ENCODE measurements at places on chromosomes 11 and 22.

DNA sequence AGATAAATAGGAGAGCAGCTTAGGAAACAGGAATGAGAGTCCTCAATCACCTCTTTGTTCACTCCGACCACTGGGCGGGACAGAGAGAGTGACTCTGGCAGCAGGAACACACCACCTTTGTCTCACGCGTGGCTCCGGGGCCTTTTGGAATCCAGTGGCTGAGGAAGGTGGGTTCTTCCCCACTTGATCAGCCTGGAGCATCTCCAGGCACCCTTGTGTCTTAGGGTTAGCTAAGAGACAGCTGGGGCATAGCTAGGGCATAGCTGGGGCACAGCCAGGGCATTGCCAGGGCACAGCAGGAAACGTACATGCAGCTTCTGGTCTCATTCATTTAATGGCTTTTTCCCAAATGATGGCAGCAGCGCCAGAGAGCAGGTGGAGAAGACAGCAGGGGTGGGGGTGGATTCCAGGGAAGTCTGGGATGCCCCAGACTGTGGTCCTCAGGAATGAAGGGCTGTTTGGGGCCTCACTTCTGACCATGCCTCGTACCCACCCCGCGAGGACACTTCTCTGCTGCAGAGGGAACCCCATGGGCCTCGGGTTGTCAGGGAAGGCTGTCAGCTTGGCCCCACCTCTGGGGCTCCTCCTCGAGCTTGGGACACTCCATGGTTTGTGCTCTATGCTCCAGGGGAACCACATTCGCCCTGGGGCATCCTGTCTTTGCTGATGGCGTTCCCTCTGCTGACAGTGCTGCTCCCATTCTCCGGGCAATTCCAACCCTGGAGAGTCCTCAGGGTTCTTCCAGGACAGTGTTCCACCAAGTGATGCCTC is 30.4 kb upstream of the SHANK2 start:
- DNase-seq = no peak

GRCh38 chr22:22109693-22110466 is 127.3 kb upstream of the TOP3B start:
- DNase-seq = no peak

DNA sequence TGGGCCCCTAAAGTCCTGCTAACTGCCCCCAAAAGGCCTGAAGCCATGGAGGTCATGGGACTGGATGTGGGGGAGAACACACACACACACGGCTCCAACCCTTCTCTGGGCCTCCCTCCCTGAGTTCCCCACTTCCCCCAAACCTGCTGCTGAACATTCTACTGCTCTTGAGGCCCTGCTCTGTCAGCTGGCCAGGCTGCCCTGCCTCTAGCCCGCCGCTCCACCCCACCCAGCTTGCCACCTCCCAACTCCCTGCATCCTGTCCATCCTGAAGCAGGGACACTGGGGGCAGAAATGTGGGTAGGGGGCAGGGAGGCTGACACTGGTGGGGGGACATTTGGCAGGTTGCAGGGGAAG is 1.0 kb downstream of the KCNJ4 start:
- DNase-seq = no peak

GRCh38 chr11:68843703-68844312 is 2.1 kb upstream of the CPT1A start:
- DNase-seq = peak; percentile 63

DNA sequence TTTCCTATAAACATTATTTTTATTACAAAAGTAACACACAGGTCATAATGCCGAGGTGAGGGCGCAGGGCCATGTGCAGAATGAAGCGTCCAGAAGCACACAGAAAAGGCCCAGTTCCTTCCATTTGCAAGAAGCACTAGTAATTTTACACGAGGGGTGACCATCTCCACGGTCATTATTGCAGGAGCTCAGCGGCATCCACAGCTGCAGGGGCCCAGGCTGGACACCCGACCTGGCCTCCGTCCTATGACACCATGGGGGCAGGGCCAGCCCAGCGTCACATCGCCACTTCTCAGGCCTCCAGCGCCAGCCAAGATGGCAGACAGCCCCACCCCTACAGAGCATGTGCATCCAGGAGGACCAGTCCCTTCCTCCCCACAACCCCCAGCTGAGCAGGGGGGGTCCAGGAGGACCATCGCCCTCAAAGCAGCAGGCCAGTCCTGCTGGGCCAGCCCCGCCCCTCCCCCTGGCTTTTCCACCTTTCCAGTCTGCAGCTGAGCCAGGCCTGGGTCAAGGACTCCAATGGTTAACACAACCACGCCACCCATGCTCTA is 3.5 kb downstream of the IGF2 start:
- DNase-seq = no peak

DNA sequence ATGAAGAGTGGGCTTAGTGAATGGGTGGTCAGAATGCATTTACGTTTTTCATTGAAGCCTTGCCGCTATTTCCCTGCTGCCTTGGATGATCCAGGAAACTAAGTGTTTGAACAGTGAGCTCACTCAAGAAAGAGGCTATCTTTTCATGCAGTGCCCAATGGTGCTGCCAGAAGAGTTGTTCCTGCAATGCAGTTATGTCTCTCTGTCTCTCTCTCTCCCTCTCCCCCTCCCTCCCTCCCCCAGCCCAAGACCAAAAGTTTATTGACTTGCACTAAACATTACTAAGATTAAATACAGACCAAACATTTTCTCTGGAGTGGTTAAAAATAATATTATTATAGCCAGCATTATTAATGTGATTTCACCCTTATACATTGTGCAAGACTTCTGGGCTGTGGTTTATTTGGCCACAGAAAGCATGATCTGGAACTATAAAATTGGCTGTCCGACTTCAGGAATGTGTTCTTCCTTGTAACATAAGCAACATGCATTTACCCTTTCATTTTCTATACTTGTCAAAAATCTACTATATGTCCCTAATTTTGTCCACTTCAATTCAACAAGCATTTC is 6.6 kb upstream of the FUT4 start:
- no peak for DNase-seq

GRCh38 chr11:108048269-108048668 is 39.6 kb downstream of the CUL5 start:
- no peak for DNase-seq

DNA sequence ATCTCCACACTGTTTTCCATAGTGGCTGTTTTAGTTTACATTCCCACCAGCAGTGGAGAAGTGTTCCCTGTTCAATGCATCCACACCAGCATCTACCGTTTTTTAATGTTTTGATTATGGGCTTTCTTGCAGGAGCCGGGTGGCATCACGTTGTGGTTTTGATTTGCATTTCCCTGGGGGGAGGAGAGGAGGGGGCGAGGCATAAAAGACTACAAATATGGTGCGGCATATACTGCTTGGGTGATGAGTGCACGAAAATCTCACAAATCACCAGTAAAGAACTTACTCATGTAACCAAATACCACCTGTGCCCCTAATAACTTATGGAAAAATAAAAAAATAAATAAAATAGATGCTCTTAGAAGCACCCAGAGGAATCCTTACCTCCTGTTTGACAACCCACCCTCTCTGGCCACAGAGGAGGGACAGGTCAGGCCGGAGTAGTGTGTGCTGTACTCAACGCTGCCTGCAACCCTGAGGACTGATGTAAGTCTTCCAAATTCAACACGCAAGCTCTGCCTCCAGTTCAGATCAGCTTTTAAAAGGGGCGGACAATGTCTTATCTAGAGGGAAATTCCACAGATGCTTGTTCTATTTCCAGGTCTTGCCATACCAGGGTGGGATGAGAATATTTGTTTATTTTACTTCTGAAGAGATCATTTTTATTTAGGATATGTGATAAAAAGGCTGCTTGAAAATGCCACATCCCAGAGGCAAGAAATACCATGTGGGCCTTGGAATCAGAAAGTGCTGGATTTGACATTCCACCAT is 329.6 kb upstream of the B3GAT1 start:
- no peak for DNase-seq

GRCh38 chr22:41517172-41518047 is 26.9 kb downstream of the POLR3H start:
- DNase-seq = no peak

- no peak for DNase-seq
These were observed 2.7 kb upstream of the PIM3 start for GRCh38 chr22:49957826-49958365.

- DNase-seq = no peak
These were observed 28.6 kb downstream of the MMP20 start for GRCh38 chr11:102596578-102596977.

GRCh38 chr11:134120143-134120850 is 51.4 kb downstream of the JAM3 start:
- DNase-seq = no peak

- DNase-seq = no peak
These were observed 65.3 kb downstream of the CELSR1 start for GRCh38 chr22:46471901-46472721.

- DNase-seq = no peak
These were observed 11.0 kb downstream of the MPZL3 start for GRCh38 chr11:118240999-118241763.

DNA sequence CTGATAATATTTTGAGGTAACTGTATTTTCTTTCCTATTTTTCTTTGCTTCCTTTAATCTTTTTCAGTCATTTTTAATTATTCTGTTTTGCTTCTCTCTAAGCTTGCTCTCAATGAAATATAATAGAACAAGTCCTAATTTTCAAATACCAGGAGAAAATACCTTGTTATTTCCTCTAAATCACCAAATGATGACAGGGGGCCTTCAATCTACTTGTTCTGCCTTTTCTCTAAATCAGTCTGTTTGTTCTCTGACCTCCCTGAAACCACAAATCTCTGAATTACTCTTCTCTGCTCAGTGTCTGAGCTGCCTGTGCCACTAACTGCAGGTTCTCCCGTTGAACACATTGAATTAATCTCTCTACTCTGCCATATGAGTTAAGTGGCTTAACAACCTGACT is 286.2 kb downstream of the C11orf87 start:
- DNase-seq = no peak

DNA sequence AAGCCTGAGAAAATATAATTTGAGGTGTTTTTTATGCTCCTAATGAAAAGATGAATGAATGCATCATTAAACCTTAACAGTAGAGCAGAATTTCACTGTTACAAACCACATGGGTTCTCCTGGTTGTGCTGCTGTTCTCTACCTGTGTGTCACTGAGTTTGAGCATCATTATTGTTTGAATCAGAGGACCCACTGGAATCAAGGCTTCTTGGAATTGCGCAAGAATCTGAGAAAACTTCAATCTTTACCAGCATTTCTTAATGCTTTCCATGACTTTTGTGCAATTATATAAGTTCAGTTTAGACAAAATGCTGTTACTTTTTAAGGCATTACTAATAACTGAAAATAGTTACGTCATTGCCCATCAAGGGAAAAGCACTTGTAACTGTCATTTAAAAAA is 18.8 kb upstream of the RBX1 start:
- no peak for DNase-seq

DNA sequence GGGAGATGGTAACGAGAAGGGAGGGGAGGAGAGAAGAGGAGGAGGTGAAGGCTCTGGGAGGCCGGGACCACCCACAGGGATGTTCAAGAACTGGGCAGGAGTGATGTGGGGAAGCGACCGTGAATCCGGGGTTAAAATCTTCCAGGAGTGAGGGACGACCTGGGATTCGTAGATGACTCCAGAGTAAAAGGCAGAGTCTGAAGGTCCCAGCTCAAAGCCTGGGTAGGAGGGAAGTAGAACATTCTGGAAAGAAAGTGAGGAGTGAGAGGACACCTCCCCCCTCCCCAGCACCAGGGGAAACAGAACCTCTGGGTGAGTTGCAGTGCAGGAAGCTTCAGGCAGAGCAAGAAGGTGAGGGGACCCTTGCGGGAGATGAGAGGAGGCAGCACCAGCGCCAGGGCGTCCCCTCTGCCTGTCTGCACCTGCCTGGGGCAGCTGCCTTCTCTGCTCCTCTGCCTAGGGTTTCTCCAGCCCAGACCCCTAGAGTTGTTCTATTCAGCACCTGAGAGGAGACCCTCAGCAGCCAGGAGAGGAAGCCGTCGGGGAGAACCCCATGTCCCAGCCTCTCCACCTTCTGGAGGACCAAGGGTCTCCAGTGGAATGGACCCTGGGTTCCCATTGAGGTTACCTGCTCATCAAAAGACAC is 49.7 kb downstream of the LINC01488 start:
- DNase-seq = no peak

DNA sequence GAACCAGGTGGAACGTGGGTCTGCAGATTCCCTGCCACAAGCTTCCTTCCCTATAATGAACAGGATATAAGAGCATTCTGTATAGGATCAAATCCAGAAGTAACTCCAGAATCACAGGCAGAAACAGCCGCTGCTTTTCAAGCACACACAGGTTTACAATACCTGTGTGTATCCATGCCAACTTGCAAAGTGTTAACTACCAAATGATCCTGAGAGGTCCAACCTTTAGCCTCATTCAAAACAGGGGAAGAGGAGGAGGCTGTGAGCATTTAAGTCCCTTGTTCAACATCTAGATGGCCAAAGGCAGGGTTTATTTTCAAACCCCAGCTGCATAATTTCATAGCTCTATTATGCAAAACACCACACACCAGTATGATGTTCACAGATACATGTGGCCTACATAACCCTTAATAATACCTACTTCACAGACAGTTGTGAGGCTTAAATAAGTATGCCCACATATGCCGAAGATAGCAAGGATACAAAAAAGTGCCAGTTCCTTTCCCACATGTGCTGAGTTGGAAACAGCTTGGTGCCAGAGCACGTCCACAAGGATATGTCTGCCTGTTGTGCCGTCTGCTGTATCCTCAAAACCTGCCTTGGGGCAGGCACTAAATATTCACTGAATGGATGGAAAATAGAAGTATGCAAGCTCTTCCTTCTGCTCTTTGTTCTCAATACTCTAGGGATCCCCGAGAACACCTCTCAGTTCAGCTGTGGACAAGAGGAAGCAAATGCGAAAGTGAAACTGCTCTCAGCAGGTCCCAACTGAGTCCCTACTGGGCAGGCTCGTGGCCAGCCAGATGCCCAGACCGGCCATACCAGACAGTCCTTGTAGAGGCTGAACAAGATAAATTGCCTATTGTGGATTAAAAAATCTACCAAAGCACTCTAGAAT is 66.8 kb downstream of the LARGE1 start:
- no peak for DNase-seq

DNA sequence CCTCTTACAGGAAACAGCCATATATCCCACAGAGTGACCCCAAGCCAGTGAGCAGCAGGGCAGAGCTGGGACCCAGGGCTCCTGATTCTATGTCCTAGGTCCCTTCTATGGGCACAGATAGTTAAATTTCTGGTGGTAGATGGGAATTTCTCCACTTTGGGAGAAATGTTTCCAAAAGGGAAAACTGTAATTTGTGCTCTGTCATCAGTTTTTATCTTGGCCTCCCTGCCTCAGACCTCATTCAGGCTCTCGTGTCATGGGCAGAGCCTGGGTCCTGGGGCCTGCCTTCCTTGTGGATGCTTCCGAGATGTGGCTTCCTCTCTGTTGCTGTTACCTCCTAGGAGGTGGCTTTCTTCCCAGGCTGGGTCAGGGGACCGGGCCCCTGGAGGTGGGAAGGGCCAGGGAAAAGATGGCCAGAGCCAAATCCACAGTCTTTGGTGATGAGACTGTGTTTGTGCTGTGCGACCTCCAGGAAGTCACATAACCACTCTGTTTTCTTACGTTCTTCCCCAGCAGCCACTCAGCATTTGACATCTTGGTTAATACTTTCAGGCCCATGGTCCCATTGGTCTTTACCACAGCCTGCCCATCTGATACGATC is 8.6 kb downstream of the LRRC32 start:
- no peak for DNase-seq

DNA sequence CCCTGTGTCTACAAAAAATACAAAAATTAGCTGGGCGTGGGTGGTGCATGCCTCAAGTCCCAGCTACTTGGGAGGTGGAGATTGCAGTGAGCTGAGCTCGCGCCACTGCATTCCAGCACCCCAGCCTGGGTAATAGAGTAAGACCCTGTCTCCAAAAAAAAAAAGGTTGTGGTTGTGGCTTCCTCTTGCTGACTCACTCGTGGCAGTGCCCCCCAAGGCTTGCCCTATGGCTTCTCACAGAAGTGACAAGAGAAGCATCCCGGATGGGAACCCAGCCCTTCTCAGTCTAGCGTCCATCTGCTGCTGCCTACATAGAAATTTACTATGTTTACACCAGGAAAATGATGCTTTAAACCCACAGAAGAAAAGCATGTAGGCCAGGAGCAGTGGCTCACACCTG is 68.5 kb upstream of the PITPNB start:
- no peak for DNase-seq

Measured in activated CD4-positive, alpha-beta T cell treated with anti-CD3 and anti-CD28 coated beads for 24 hours (primary cell).